ENCODE measurements at places on chromosomes 7 and 10.

DNA sequence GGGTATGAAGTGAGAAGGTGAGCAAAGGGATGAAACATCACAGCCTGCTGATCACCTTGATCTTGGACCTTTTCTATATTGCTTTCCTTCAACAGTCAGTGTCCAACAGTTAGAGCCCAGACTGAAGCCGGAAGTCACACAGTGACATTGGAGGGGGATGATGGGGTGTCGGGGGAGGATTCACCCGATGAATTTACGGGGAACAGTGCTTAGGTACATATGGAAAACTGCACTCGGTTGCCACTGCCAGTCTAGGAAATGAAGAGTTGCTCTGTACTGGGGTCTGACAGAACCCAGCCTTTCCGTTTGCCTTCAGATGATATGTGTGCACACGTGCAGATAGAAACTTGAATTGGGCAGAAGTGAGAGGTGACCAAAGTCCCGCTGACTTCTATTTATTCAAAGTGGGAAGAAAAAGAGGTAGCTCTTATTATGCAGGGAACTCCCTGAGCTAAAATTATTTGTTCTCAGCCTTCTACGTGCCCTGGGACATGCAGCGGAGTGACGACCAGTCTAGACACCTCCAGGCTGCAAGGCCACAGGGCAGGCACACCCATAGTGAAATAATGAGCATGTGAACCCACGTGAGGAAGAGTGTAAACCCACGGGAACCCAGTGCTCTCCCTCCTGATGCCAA lies 107.2 kb upstream of the INHBA start:
- DNase-seq: no peak

- no peak for DNase-seq
Observed at GRCh38 chr7:138350701-138351357, 109.2 kb upstream of the TRIM24 start.

DNA sequence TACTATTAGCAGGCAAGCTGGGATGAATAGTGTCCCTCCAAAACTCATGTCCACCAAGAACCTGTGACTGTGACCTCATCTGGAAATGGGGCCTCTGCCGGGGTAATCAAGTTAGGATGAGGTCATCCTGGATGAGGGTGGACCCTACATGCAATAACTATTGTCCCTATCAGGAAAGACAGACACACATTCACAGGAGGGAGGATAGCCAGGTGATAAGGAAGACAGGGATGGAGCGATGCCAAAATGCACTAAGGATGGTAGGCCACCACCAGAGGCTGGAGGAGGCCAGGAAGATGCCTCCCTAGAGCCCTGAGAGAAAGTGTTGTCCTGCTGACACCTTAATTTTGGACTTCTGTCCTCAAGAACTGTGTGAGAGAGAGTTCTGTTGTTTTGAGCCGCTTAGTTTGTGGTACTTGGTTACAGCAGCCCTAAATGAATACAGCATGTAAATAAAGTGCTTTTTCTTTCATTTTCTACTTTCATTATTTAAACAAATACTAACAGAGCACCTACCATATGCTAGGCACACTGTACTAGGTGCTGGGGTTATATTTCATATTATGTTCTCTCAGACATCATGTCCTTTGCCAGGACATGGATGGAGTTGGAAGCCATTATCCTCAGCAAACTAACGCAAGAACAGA lies 111.9 kb downstream of the USP6NL start:
- no peak for DNase-seq

GRCh38 chr10:126006906-126007305 lies 110.5 kb downstream of the FANK1 start:
- DNase-seq: no peak

GRCh38 chr10:31004611-31005193 lies 27.0 kb downstream of the ZNF438 start:
- DNase-seq: no peak

- DNase-seq: no peak
Observed at GRCh38 chr10:7707102-7707501, 4.0 kb downstream of the ITIH2 start.

DNA sequence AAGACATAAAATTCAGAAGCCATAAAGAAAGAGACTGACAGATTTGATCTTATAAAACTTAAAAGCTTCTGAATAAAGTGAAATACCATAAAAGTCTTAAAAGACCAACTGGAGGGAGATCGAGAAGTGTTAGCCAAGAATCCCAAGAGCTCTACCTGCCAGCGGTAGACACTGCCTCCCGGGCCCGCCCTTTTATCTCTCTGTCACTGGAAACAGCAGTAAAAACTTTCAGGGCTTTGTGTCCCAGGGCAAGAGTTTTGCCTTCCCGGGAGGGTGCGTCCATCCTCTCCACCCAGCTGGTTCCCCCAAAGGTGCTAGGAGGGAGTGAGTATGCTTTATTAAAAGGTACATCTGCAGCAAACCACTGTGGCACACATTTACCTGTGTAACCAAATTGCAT lies 5.8 kb downstream of the PLA2G12B start:
- no peak for DNase-seq

- no peak for DNase-seq
Observed at GRCh38 chr7:151125470-151125845, 39.2 kb downstream of the AGAP3 start.

GRCh38 chr7:158067931-158068482 lies 519.6 kb downstream of the PTPRN2 start:
- no peak for DNase-seq

DNA sequence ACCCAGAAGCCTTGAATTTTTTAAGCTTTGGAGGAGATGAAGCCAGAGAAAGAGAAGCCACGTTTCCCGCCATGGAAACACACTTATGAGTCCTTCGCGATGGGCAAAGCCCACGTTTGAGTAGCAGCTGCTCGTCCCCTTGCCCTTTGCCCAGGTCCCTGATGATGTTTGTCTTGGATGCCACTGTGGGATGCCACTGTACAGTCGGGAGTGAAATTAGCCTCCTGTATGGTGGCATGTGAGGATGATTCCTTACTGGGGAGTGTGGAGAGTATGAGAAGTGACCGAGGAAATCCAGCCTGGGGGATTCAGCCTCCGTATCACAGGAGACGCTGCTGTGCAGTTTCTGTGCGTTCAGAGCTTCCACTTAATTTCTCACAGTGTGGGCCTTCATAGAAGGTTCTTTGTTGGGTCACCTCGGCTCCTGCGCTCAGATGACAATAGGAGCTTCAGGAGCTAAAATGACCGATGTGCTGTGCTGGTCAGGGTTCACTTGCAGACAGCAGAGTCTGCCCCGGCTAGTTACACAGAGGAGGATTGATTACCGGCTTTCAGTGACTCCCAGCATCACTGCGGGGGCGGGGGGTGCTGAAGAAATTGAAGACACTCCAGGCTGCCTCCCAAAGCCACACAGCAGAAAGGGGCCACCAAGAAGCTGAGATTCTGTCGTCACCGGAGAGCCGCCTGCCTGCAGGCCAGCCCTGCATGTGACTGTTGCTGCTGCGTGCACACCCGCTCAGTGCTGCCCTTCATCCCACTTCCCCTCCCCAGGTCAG lies 122.1 kb upstream of the SFMBT2 start:
- no peak for DNase-seq

- DNase-seq: no peak
Observed at GRCh38 chr10:80609331-80609730, 71.6 kb downstream of the SH2D4B start.

DNA sequence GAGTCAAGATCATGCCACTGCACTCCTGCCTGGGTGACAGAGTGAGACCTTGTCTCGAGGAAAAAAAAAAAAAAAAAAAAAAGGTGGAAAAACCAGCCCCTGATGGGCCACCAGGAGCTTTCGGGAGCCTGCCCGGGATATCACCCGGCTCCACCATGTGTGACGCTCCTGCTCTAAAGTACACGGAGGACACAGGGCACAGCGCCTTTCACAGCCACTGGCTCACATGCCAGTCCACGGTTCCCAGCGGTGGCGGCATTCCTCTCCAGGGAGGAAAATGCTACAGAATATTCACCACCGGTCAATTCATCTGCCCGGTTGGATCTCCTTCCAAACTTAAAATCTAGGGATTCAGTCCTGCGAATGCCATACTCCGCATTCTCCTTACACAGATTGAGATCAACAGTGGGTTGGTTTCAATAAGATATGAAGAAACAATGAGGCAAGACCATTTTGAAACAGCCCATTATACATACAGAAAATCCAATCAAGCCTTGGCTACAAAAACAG lies 81.2 kb downstream of the CTBP2 start:
- DNase-seq: no peak

DNA sequence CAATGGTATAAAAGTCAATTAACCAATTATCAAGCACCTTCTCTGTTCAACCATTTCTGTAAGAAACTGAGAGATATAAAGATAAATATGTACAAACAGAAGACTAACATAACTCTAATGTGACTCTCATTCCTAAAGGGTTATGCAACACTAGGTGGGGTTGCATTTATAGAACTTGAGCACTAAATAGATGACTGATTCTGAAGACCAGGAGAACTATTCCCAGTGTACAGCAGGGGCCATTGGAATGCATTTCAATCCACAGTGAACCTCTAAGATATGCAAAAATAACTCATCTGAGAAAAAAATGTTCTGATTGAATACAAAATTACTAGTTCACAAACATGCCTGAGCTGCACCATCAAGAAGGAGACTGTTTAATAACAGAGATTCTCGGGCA lies 341.2 kb upstream of the STEAP1 start:
- no peak for DNase-seq

GRCh38 chr7:122595885-122596284 lies 103.0 kb downstream of the RNF133 start:
- no peak for DNase-seq

DNA sequence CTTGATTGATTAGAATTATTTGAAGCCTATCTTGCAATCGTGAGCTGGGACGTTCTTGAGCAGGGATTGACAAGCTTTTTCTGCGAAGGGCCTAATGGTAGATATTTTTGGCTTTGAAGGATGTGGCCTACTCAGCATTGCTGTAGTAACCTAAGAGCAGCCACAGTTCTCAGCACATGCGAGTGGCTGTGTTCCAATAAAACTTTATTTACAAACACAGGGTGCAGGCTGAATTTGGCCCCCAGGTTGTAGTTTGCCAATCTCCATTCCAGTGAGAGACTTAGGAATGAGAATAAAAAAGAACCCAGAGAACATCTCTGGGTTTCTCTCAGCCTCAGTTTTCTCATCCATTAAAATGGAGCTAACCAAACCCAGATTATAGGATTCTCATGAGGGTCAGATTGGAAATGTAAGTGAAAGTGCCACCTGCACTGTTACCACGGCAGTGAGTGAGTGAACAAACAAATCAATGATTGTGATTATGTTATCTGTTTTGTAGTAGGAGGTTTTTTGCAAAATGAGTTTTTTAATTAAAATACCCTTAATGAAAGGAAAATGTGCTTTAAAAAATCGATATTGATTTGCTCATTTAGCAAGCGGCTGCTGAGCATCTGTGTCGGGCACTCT lies 664.0 kb downstream of the SDK1 start:
- no peak for DNase-seq

- no peak for DNase-seq
Observed at GRCh38 chr7:116706668-116707126, 34.7 kb downstream of the MET start.

DNA sequence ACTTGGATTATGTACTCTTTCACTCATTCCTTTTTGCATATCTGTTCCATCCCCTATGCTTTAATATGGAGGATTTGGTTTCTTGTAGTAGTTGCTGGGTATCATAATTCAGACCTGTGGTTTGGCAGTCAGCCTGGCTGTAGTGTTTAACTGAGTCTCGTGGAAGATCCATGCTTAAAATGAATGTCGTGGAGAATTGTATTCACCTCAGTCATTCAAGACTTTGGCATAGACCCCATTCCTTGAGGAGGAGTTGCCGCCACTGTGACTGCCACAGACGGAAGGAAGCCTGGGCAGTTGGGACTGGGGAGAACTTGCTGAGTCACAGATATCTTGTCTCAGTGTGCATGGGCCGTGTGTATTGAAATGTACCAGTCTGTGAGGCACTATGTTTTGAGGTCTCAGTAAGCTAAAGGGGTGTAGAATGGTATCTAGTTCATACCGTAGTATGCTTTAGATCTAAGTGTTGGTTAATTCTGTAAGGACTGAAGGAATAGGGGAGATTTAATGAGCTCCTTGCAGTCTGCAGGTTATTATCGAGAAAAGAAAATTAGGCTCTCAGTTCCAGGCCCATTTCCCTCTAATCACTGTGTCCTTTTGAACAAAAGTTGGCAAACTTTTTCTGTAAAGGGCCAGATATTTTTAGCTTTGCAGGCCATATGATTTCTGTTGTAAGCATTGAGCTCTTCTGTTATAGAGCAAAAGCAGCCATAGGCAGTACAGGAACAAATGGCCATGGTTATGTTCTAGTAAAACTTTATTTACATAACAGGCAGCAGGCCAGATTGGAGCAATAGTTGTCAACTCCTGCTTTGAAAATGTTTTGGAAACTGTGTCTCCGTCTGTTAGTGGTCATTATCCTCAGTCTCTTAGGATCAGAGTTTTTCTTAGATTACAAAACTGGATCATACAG lies 76.8 kb downstream of the TPST1 start:
- DNase-seq: peak; percentile 45

DNA sequence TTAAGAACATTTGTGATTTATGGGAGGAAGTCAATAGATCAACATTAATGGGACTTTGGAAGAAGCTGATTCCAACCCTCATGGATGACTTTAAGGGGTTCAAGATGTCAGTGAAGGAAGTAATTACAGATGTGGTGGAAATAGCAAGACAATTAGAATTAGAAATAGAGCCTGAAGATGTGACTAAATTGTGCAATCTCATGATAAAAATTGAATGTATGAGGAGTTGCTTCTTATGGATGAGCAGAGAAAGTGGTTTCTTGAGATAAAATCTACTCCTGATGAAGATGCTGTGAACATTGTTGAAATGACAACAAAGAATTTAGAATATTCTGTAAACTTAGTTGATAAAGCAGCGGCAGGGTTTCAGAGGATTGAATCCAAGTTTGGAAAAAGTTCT lies 70.9 kb upstream of the NEUROD6 start:
- no peak for DNase-seq

GRCh38 chr10:43942096-43942850 lies 293.6 kb upstream of the ZNF32 start:
- no peak for DNase-seq

DNA sequence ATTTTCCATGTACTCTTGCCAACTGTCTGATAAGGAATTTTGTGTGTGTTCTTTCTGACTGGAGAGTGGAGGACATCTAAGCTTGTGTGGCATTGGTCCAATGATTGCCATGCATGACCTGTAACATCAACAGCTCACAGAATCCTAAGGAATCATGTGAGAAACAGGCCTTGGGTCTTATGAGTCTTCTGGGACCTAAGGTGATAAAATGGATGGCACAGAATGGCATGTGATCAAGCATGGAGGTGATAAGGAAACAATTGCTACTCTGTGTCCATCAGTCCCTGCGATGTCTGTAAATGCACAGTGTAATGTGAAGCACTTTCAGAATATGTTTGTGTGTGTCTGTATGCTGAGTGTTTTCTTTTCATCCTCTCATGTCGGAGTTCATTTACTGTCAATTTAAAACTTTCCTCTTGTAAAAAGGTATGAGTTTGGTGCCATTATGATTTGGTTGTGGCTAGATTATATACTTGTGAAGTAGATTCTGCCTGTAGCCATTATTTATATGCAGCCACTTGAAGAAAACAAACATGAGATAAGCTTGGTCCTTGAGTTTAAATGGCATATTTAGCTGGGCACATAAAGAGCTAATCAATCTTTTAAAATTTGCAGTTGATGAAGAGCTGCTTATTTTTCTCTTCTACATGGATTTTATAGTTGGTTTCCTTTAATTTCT lies 127.5 kb downstream of the VPS50 start:
- no peak for DNase-seq
